ENCODE measurements at places on chromosomes 13 and 19.
A peak's percentile ranks its signal among the peaks of the same experiment; 100 is the strongest.

GRCh38 chr19:17370026-17370587 lies 7.0 kb downstream of the PLVAP start:
- no peak overlapping the region for H3K27ac ChIP-seq
- no peak overlapping the region for H3K4me3 ChIP-seq
- H3K36me3 ChIP-seq, result no peaks in the 10 kb centered on the region
- DNase-seq, result no peak

GRCh38 chr13:77833331-77833863 lies 85.2 kb downstream of the EDNRB start:
- DNase-seq, result no peak
- no peaks in the 10 kb centered on the region for H3K36me3 ChIP-seq
- H3K4me1 ChIP-seq, result no peaks in the 10 kb centered on the region
- H3K27ac ChIP-seq, result no peak overlapping the region
- H3K27me3 ChIP-seq, result no peaks in the 10 kb centered on the region

DNA sequence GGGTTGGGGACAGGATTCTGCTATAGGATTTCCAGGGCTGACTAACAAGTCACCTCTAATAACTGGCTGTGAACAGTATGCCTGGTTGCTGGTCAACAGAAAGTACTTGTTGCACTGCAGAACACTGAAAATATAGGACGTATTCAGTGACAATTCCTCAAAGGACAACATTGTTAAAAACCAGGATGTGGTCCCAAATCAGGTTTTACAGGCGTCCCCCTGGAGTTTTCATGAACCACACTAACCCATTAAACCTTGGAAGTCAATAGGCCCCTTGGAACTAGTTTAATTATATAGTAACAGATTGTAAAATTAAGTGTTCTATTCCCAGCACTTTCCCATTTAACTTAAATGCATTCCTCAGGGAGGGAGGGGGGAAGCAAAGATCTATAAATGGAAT lies 495.4 kb downstream of the TBC1D4 start:
- H3K27ac ChIP-seq, result no peak overlapping the region
- H3K4me3 ChIP-seq, result no peak overlapping the region
- H3K36me3 ChIP-seq, result no peaks in the 10 kb centered on the region
- no peaks in the 10 kb centered on the region for H3K4me1 ChIP-seq
- no peaks in the 10 kb centered on the region for H3K27me3 ChIP-seq
- DNase-seq, result no peak

DNA sequence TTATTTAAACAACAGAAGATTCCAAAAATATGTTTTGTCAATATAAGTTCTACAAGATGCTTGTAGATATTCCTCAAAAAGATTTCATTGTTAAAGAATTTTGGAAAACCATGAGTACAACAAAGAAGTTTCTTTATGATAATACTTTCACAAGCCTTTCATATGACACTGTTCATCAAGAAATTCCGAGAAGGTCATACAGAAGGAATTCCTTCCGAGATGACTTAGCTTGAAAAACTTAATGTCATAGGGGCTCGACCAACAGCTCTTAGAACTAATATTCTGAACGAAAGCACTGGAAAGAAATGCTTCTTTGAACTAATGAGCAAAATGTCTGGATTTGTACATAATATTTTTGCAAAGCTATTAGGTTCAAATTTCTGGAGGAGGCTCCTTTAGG lies 403.4 kb downstream of the KLF5 start:
- H3K4me1 ChIP-seq, result peaks cover 3% of the 10 kb centered on the region
- DNase-seq, result no peak
- H3K4me3 ChIP-seq, result no peak overlapping the region
- no peaks in the 10 kb centered on the region for H3K27me3 ChIP-seq

DNA sequence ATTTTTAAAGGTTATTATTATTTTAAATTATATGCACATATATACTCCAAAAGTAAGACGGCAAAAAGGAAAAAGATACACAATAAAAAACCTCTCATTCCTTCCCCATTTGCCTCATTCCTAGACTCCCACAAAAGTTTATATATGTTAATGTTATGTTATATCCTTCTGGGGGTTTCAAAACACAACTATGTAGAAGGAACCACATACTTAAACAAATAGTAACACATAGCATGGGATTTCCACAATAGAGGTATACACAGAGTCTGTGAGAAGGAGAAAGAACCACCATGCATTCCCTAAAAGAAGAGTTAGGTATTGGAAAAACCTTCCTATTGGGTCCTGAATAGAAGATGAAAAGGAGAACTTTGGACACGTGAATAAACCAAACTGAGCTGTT lies 9.1 kb downstream of the PDS5B start:
- H3K27me3 ChIP-seq, result no peaks in the 10 kb centered on the region
- H3K4me1 ChIP-seq, result peaks cover under 1% of the 10 kb centered on the region
- H3K4me3 ChIP-seq, result no peak overlapping the region
- no peak for DNase-seq
- H3K27ac ChIP-seq, result no peak overlapping the region
- H3K36me3 ChIP-seq, result no peaks in the 10 kb centered on the region

- DNase-seq, result no peak
- no peak overlapping the region for H3K4me3 ChIP-seq
- no peaks in the 10 kb centered on the region for H3K4me1 ChIP-seq
- H3K36me3 ChIP-seq, result no peaks in the 10 kb centered on the region
Measured at GRCh38 chr19:4566402-4567051, 7.0 kb upstream of the SEMA6B start.

GRCh38 chr13:89061821-89062220 lies 1390.7 kb downstream of the SLITRK5 start:
- DNase-seq, result no peak
- no peak overlapping the region for H3K4me3 ChIP-seq
- no peak overlapping the region for H3K27ac ChIP-seq
- peaks cover 5% of the 10 kb centered on the region for H3K4me1 ChIP-seq
- H3K36me3 ChIP-seq, result no peaks in the 10 kb centered on the region
- no peaks in the 10 kb centered on the region for H3K27me3 ChIP-seq

DNA sequence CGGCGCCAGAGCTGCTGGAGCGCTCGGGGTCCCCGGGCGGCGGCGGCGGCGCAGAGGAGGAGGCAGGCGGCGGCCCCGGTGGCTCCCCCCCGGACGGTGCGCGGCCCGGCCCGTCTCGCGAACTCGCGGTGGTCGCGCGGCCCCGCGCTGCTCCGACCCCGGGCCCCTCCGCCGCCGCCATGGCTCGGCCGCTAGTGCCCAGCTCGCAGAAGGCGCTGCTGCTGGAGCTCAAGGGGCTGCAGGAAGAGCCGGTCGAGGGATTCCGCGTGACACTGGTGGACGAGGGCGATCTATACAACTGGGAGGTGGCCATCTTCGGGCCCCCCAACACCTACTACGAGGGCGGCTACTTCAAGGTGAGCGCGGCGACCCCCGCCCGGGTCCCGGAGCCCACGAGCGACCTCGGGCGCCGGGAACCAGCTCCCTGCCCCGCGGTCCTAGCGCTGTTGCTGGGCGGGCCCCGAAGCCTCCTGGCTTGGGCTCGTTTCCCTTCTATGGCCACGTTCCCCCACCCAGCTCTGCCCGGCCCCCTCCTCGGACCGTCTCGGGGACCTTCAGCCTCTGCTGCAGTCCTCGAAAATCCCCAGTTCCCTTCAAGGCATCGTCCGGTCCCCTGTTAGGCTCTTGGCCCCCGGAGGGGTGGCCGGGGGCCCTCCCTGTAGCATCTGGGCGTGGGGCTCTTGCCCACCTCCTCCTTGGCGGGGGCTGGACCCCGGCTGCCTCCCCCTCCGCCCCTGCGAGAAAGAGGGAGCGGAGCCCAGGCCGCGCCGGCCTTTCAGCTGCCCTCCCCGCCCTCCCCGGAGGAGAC lies at the start of gene CDC34:
CDC34 (plus strand) TSS at position 8 of the 808 bp plus-strand sequence; CDS start at position 180, 172 bp downstream.
- no peaks in the 10 kb centered on the region for H3K27me3 ChIP-seq
- H3K27ac ChIP-seq, result peak within 1 kb of the TSS; percentile 77
- H3K36me3 ChIP-seq, result peaks cover 12% of the 10 kb centered on the region
- peak within 1 kb of the TSS; percentile 100 for H3K4me3 ChIP-seq

DNA sequence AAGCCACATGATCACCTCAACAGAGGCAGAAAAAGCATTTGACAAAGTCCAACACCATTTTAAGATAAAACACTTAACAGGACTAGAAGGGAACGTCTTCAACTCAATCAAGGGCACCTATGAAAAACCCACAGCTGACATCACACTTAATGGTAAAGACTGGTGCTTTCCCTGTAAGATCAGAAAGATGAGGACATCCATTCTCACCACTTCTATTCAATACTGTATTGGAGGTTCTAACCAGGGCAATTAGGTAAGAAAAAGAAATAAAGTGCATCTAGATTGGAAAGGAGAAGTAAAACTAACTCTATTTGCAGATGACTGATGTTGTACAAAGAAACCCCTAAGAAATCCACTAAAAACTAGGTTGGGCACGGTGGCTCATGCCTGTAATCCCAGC lies 11.2 kb upstream of the AKAP8 start:
- H3K36me3 ChIP-seq, result peaks cover 2% of the 10 kb centered on the region
- H3K27ac ChIP-seq, result no peak overlapping the region
- no peaks in the 10 kb centered on the region for H3K4me1 ChIP-seq

- no peaks in the 10 kb centered on the region for H3K4me1 ChIP-seq
- H3K36me3 ChIP-seq, result no peaks in the 10 kb centered on the region
- H3K27me3 ChIP-seq, result no peaks in the 10 kb centered on the region
- H3K4me3 ChIP-seq, result no peak overlapping the region
Measured at GRCh38 chr19:44841231-44841630, 4.9 kb upstream of the NECTIN2 start.

DNA sequence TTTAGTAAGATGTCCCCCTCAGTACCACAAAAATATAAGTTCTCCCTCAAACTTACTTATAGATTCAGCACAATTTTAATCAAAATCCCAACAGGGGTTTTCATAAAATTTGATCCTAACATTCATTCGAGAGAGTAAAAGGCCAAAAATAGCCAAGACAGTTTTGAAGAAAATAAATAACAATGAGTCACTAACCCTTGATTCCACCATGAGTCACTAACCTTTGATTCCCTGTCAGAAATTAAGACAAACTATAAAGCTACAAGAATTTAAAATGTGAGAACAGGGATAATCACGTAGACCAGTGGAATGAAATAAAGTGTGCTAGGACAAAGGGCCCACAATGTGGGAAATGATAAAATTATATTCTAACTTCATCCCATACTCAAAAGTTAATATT lies 320.3 kb downstream of the SUCLA2 start:
- no peaks in the 10 kb centered on the region for H3K27me3 ChIP-seq
- no peak overlapping the region for H3K4me3 ChIP-seq
- no peaks in the 10 kb centered on the region for H3K4me1 ChIP-seq
- no peak for DNase-seq
- no peaks in the 10 kb centered on the region for H3K36me3 ChIP-seq
- no peak overlapping the region for H3K27ac ChIP-seq

Data from H1 (cell line).